Calu3 (cell line): ENCODE measurements at places on chromosomes 7 and 10.

DNA sequence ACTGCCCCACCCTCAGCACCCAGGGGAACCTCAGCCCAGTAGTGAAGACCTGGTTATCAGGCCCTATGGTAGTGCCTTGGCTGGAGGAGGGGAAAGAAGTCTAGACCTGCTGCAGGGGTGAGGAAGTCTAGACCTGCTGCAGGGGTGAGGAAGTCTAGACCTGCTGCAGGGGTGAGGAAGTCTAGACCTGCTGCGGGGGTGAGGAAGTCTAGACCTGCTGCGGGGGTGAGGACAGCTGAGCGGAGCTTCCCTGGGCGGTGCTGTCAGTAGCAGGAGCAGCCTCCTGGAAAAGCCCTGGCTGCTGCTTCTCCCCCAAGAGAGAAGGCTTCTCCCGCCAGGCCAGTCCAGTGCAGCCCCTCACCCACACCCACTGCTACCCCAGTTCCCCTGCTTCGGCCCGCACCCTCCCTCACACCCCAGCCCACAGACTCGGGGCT, 6.3 kb downstream of the NOS3 start:
- no peak for DNase-seq

DNA sequence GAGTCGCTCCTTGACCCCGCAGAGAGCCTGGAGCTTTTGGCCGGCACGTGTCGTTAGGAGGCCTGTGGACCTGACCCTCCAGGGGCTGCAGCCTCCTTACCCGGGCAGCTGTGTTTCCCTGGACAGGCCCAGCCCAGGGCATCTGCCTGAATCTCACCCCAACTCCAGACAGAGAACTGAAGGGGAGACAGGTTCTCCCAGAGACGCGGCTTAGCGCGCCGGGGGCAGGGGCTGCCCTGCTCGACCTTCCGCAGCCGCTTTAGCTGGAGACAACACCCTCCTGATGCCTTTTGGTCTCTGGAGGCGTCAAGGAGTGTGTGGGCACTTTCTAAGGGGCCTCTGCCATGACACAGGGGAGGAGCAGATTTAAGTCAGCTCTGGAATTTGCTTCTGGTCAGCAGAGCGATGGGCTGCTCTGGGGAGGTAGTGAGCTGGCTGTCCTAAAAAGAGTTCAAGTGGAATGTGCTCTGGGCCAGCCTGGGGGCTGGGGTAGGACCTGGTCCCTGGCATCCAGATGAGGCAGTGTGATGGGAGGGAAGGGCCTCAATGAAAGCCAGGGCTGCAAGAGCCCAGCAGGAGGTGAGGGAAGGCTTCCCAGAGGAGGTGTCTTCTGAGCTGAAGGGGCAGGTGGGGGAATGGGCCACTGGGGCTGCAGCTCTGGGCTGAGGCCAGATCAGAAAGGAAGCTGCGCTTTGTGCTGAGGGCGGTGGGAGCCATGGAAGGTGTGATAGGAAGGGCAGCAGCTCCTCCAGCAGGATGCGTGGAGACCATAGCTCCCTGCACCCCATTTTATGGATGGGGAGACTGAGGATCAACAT, 5.8 kb downstream of the GRIFIN start:
- DNase-seq, result no peak

GRCh38 chr7:42127232-42127622, 109.8 kb downstream of the GLI3 start:
- no peak for DNase-seq

DNA sequence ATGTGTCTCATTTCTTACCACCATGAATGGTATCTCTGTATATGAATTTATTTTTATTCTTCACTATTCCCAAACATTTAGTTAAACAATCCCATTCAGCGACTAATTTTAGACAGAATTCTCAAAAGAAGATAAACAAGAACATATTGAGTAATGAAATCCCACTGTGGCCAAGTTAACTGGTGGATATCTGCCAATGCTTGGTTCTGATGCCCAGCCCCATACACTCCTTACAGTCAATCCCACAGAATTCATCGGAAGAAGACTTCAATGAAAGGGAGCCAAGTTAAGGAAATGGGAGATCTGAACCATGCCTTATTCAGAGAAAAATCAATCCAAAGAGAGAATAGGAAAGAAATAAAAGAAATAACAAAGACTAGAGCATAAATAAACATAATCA, 518.0 kb downstream of the XPNPEP1 start:
- DNase-seq, result no peak

DNA sequence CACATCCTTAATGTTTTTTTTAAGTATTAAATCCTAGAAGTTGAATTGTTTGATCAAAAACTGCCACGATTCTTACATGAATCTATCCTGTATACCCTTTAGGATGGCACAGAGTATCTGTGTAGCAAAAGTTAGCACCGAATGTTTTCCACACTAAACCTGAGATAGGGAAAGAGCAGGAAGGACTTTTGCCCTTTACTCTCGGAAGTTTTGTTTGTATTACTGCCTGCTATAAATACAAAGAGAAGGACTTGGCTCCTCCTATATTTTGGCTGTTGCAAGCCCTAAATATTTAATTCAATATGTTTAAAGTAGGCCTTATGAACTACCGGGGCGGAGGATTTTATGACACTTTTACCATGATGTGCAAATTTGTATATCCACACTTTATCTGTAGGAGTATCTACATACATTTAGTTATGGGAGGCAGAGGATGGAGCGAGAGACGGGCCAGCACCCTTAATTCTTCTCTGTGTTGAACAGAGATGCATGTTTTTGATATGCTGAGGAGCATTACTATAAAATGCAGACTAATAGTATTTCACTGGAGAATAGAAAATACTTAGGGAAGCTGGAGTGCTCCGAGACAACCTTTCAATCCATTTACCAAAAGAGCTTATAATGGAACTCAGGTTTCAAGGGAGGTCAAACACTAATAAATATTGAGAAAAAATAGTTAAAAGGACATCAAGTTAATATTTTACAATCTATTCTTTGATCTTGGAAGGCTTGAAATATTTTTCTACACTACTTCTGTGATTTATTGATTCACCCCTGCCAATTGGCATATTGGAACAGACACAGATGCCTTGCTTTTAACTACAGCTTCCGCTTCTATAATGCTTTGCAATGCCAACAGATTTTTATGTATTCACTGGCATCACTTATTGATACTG, 97.4 kb downstream of the CHN2 start:
- DNase-seq, result no peak

DNA sequence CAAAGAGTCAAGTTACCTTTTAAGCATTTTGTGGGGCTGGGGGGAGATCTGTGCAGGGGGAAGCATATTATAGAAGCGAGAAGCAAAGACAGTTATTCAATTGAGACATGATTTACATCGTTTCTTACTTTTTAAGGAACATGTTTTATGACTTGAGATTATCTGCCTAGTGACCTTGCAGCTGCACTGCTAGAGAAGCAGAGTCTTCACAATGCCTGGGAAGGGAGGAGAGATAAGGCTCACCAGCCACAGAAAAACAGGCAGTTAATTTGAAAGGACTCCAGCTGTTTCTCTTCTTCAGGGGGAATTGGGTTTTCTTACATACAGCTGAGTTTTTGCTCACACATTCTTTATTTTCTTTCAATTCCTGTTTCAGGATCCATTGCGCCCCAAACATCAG, 31.0 kb downstream of the PHYH start:
- DNase-seq, result no peak

DNA sequence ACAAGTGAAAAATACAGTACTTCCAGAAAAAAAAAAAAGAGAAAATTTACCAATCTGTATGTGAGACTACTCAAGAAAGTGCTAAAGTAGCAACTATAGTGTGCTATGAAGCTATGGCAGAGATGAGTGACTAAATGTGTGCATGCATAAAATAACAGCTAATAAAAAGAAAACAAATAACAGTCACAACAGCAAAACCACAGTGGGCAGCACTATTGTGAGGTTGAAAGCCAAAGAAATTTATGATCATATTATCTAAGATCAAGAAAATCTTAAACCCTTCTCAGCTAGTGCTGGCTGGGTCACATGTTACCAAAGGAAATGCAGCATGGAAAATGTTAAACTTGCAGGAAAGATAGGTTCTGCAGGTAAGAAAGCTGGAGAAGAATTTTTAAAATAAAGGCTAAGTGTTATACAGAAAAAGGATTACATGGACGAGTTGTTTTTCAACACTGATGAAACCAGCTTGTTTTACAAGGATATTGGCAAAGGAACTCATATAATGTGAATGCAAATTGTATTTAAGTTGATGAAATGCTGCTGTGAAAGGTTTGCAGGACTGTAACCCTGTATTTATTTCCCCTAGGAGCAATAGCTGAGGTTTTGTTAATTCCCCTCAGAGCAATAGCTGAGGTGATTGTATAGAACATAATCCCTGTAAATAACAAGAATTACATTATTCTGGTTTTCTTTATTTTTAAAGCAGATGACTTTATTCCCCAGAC, 15.6 kb upstream of the OR2A5 start:
- DNase-seq, result no peak

- no peak for DNase-seq
Measured at GRCh38 chr7:32259931-32260596, 189.9 kb upstream of the PDE1C start.

DNA sequence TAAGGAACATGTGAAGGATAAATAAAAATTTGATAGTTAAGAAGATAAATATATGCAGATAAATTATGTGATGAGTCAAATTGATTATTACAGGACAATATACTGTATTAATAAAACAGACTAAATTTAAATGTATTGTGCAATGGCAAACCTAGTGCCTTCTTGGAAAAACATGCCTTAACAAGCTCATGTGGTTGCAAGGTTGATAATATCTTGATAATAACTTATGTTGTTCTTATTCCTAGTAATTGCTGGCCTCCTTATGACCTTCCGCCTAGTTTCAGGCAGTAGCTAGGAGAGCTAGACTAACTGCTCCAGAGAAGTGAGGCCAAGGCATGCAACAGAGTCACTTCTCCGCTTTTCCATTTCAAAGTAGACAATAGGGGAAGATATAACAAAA, 7.6 kb upstream of the RAB11FIP2 start:
- DNase-seq, result no peak
